HAP-1 (cell line): ENCODE measurements at places on chromosomes 4 and X.
A peak's percentile ranks its signal among the peaks of the same experiment; 100 is the strongest.

DNA sequence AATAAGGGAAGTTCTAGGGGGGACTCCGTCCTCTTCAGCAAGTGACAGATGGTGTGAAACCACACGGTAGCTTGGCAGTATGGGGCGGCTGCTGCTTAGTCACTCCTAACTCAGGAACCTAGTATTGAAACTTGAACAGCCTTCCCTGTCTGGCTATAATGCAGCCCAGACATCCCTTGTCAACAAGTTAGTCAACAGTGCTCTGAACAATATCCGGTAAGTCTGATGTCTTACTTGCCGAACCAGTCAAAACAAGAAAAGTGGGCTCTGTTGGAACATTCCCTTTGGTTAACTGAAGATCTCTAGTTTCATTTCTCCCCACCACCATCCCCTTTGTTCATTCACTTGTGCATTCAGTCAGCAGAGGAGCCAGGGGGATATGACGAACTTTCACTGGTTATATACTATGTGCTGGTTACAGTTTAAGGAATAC, 18.7 kb upstream of the CXCL13 start:
- DNase-seq, result no peak

DNA sequence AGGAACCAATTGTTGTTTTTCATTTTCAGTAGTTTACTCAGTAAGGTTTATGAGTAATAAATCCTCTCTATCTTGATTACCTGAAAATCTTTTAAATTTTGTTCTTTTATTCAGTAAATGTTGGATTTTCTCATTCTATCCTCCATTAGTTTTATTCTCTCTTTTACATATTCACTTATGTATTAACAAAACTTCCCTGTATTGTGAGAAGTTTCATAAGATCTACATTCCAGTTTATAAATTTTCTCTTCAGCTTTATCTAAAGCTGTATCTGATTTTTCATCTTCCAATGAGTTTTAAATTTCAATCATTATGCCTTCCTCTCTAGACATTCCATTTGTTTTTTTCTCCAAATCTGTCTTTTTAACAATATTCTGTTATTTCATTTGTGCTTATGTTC, 310.2 kb downstream of the UNC5C start:
- no peak for DNase-seq

DNA sequence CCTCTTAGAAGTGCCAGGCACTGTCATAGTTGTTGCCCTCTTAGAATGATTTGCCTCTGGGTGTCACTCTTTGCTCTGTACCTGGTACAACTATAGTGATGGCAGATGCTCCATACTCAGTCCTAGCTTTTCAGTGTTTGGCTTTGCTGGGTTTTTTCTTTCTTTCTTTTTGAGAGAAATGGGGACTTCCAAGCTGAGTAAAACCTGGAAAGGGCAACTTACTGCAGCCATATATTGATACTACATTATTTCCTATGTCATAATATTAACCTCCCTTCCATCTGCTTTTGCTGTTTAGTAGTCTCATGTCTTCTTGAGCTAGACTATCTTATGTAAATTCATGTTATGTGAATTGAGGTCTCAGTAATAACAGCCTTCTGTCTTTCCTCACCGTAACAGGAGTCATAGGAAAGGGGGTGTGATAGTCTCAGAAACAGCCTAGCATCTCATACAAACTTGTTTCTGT, 49.0 kb downstream of the NIPAL1 start:
- DNase-seq, result no peak

- DNase-seq, result no peak
These were observed 38.4 kb downstream of the CPLX1 start for GRCh38 chr4:787561-787981.

GRCh38 chr4:67236788-67237187, 308.5 kb downstream of the CENPC start:
- no peak for DNase-seq

GRCh38 chr4:118739022-118739713, 54.0 kb downstream of the METTL14 start:
- DNase-seq, result peak; percentile 28

DNA sequence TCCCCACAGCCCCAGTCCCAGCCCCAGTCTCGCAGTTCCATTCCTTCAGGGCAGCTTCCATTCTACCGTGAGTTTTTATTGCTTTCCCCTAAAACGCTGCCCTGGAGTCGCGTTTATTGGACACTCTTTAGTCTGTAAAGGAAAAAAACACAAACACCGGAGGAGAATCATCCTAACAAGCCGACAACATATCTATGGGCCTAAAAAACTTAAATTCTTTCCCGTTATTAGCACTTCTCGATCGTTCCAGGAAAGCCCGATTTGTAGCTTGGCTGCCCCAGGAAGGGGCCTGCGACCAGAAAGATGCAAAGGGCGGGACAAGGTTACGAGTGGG, 178.5 kb downstream of the CBR4 start:
- no peak for DNase-seq

DNA sequence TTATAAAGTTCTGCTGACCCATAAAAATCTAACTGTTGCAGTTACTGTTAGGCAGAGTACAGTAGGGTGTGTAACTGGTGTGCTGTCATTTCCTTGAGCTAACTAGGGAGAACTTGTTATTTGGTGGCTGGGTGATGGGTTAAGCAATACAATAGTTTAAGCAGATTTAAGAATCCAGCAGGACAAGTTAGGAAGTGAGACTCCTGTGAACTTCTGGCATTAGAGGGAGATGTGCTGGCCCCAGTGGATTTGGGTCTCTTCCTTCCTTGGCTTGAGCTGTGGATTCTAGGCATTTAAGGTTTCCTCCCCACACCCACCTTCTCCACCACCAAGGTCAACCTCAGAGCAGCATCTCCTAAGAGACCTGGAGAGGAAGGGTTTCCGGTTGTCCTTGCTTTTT, 70.5 kb downstream of the CLCN5 start:
- DNase-seq, result no peak

GRCh38 chrX:129760155-129760554, 19.6 kb upstream of the SASH3 start:
- no peak for DNase-seq

- no peak for DNase-seq
These were observed 508.5 kb downstream of the MID1IP1 start for GRCh38 chrX:39309721-39310152.

- no peak for DNase-seq
These were observed 3.0 kb downstream of the UBE2D3 start for GRCh38 chr4:102824398-102824797.

GRCh38 chr4:150078041-150078578, at the start of gene DCLK2:
DCLK2 (plus strand) TSS chr4:150078445; CDS start chr4:150079028, 583 bp downstream.
- peak; percentile 82 for DNase-seq

GRCh38 chrX:44392767-44393166, 49.3 kb upstream of the EFHC2 start:
- DNase-seq, result no peak

DNA sequence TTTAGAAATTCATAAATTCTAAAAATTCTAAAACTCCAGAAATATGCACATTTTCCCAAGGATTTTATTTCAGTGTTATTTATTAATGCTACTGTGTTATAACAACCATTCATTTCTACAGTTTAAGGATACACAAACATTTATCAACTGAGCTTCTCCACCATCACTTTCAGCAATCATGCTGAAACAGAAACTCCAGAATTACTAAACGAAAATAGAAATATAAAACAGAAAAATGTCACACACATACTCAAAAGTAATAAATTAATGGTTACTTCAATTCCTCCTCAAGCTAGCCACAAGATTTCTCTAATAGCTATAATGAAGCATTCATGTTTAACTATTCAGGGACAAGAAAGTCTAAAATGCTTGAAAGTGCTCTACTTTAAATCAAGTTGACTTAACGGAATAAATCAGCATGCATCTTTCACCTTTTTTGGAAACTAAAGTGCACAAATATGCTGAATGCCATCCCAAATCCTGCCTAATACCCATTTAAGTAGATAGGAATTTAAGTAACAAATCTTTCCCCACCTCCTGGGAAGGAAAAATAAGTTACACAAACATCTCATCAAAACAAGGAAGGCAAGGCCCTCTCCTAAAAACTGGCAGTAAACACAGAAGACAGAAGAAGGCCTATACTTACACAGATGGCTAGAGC, 563 bp downstream of the FAM13A start:
- DNase-seq, result peak; percentile 72

DNA sequence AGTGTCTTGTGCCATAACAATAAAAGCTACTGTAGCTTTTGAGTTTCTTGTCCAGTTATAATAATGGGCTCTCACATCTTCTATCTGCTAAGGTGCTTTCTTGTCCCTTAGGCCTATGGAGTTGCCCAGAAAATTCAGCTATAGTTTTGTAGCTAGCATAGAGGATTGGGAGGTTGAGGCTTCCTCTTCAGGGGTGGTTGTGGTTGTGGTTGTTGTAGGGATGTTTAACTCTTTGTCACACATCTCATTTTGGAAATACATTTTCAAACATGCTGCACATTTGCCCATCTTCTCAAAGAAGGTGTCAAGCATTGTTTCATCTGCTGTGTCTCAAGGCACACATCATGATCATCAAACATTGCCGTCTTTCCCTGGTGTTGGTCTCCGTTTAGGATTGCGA, 65.0 kb downstream of the ATXN3L start:
- no peak for DNase-seq

DNA sequence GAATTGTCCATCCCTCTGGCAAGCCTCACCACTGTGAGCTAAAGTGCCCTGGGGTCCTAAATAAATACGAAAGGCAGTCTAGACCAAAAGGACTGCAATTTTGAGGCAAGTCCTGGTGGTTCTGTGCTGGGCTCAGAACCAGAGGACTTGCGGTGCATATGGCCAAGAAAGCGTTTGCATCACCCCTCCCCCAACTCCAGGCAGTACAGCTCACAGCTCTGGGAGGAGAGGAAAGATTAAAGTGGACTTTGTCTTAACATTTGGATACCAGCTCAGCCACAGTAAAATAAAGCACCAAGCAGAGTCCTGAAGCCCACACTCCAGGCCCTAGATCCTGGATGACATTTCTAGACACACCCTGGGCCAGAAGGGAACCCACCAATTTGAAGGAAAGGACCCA, 24.9 kb downstream of the RNF128 start:
- no peak for DNase-seq

DNA sequence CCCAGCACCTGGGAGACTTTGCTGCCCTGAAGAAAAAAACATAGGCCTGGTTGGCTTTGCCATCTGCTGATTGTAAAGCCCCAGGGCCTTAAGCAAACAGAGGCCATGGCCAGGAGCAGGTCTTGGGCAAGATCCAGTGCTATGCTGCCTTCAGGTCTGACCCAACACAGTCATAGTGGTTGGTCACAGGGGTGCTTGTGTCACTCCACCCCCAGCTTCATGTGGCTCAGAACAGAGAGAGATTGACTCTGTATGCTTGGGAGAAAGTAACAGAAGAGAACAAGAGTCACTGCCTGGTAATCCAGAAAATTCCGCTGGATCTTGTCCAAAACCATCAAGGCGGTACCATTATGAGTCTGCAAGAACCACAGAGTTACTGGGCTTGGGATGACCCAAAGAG, 24.4 kb upstream of the SMARCA5 start:
- DNase-seq, result no peak
